ENCODE measurements at places on chromosomes 13 and 19. TPM values are rescaled to one million over a fixed set of nuclear protein-coding genes. Genes with fewer than 3 reads are reported as not detected.

AMER2 gene
- total RNA-seq: not detected

OCEL1 gene
- 20.5 TPM for total RNA-seq

NCR1 gene
- not detected for total RNA-seq

OR7D2 gene
- not detected for total RNA-seq

ZNF490 gene
- total RNA-seq: 7.1 TPM

NBEA gene
- total RNA-seq: 3.8 TPM

GNG8 gene
- not detected for total RNA-seq

SLC27A1 gene
- total RNA-seq: 3.0 TPM

ZNF546 gene
- 2.4 TPM for total RNA-seq

MBD3L1 gene
- total RNA-seq: not detected

GRCh38 chr13:105087945-105088344, 1447.5 kb downstream of the EFNB2 start:
- H3K36me3 ChIP-seq: no peaks in the 10 kb centered on the region
- no peaks in the 10 kb centered on the region for H3K4me1 ChIP-seq
- no peak overlapping the region for H3K27ac ChIP-seq

- no peak overlapping the region for H3K27ac ChIP-seq
- H3K27me3 ChIP-seq: peaks cover 3% of the 10 kb centered on the region
- no peak for DNase-seq
- no peaks in the 10 kb centered on the region for H3K36me3 ChIP-seq
- H3K4me3 ChIP-seq: no peak overlapping the region
Observed at GRCh38 chr13:112182846-112183531, 116.0 kb downstream of the SOX1 start.

GRCh38 chr13:102779436-102780159, 6.0 kb upstream of the TEX30 start:
- peaks cover 15% of the 10 kb centered on the region for H3K4me1 ChIP-seq
- no peaks in the 10 kb centered on the region for H3K36me3 ChIP-seq
- H3K27ac ChIP-seq: peak overlapping the region; percentile 26

DNA sequence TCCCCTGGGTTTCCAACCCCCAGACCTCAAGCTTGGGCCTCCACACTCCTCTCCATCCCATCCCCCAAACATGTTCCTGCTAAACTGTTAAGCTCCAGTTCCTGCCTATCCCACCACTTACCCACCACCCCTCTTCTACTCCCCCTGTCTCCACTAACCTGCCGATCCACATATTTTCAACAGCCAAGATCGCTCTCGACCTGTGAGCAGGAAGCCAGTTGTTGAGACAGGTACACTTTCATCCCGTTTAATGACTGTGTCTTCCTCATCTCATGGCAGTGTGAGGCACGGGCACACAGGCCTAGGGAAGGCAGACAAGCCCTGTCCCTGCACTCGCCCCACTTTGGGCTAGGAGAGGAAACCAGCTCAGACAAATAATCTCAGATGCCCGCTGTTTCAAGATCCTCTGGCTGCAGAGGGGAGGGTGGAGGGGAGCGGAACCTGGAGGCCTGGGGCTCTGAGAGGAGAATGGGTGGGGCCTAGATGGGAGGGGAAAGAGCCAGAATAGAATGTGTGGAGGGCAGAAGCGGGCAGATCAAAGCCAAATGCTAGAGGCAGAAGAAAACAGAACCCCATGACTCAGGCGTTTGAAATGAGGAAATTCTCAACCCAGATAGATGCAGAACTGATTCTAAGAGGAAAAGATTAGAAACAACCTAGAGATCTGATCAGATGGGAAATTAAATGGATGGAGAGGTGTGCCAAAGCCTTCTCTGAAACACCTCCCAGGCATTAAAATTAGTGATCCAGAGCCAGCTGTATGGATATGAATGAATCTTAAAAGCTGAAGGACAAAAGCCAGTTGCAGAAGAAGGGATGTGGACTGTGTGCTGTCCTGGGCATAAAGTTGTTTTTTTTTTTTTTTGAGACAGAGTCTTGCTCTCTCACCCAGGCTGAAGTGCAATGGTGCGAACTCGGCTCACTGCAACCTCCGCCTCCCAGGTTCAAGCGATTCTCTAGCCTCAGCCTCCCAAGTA, 16.9 kb upstream of the CYP2S1 start:
- peaks cover 23% of the 10 kb centered on the region for H3K4me1 ChIP-seq
- H3K27me3 ChIP-seq: no peaks in the 10 kb centered on the region
- H3K36me3 ChIP-seq: no peaks in the 10 kb centered on the region

DNA sequence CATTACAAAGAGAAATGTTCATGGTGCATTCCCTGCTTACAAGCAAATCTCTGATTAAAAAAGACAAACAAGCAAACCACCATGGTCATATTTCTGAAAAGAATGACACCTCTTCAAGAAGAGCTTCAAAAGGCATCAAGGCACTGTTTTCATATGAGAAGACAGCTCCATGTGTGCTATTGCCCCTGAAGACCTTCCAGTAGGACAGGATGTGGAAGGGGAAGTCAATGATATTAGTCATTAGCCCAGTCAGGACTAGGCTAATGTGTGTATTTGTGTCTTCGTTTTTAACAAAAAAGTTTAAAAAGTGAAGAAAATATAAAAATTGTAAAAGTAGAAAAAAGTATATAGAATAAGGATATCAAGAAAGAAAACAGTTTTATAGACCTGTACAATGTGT, 534.7 kb upstream of the ARGLU1 start:
- no peak overlapping the region for H3K4me3 ChIP-seq
- no peak overlapping the region for H3K27ac ChIP-seq
- H3K4me1 ChIP-seq: no peaks in the 10 kb centered on the region
- no peaks in the 10 kb centered on the region for H3K36me3 ChIP-seq

- no peaks in the 10 kb centered on the region for H3K27me3 ChIP-seq
- DNase-seq: no peak
- H3K4me1 ChIP-seq: no peaks in the 10 kb centered on the region
- H3K27ac ChIP-seq: no peak overlapping the region
- no peak overlapping the region for H3K4me3 ChIP-seq
Observed at GRCh38 chr13:80740071-80740470, 399.1 kb upstream of the SPRY2 start.

DNA sequence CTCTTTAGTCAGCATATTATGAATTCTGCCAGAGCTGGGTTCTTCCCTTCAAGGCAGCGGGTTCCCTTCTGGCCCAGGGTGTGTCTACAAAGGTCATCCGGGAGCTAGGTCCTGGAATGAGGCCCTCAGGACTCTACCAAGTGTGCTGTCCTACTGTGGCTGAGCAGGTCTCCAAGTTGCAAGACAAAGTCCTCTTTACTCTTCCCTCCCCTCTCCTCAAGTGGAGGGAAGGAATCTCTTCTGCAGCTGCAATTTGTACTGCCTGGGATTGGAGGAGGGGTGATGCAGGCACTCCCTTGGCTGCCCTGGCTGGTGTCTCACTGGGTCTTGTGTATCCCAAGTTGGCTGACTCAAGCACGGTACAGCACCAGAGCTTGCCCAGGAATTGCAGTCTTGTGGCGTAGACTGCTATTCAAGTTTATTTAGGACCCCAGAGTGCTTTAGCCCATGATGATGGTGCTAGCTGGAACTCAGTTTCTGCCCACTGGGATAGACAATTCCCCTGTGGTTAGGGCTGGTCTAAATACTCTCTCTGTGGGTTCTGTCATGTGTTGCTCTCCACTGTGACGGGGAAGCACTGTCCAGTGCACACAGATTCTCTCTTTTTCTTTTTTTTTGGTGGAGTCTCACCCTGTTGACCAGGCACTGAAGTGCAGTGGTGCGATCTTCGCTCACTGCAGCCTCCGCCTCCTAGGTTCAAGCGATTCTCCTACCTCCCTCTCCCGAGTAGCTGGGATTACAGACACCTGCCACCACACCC, 28.5 kb downstream of the RFC3 start:
- H3K36me3 ChIP-seq: no peaks in the 10 kb centered on the region
- no peak overlapping the region for H3K27ac ChIP-seq
- H3K4me3 ChIP-seq: no peak overlapping the region
- H3K4me1 ChIP-seq: no peaks in the 10 kb centered on the region
- H3K27me3 ChIP-seq: no peaks in the 10 kb centered on the region
- DNase-seq: no peak

DNA sequence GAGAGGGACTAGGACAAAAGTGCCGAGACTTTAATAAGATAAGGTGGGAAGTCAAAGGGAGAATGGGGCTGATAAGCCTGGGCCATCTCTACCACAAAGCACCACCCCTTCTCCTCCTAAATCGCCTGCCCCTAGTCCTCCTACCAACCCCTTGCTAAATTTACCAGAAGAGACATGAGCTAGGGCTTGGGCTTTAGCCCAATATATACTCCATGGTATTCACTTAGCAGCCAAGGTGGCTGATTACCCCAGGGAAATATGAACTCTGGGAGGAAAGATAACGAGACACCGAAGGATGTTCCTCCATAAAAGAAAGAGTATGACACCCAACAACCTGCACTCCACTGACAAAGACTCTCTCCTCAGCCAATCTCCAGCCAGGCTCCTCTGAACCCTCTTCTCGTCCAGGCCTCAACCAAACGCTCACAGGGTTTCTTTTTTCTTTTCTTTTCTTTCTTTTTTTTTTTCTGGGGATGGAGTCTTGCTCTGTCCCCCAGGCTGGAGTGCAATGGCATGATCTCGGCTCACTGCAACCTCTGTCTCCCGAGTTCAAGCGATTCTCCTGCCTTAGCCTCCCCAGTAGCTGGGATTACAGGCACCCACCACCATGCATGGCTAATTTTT, 610.2 kb downstream of the UQCRFS1 start:
- H3K36me3 ChIP-seq: no peaks in the 10 kb centered on the region
- no peak overlapping the region for H3K4me3 ChIP-seq
- H3K27ac ChIP-seq: no peak overlapping the region
- no peaks in the 10 kb centered on the region for H3K27me3 ChIP-seq
- no peak for DNase-seq

- H3K4me1 ChIP-seq: peaks cover 77% of the 10 kb centered on the region
- no peaks in the 10 kb centered on the region for H3K27me3 ChIP-seq
- no peak for DNase-seq
- H3K27ac ChIP-seq: no peak overlapping the region
Observed at GRCh38 chr19:3509566-3509989, 3.5 kb downstream of the FZR1 start.

DNA sequence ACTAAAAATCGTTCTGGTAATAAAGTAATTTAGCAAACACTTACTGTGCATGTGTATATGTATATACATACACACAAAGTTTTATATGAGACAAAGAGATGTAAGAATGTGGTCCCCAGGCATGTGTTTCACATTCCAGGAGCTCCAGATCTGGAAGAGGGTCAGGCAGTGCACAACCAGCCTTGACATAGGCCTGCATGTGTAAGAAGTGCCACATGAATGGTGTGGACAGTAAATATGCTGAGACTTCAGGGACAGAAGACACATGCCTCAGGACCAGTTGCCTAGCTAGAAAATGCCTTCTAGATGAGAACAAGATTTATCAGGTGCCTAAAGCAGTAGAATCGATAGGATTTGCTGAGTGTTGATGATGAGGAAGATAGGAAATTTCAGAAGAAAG, 76.4 kb downstream of the FRY start:
- no peaks in the 10 kb centered on the region for H3K27me3 ChIP-seq
- no peak for DNase-seq
- peaks cover 3% of the 10 kb centered on the region for H3K4me1 ChIP-seq
- no peak overlapping the region for H3K4me3 ChIP-seq
- no peak overlapping the region for H3K27ac ChIP-seq

DNA sequence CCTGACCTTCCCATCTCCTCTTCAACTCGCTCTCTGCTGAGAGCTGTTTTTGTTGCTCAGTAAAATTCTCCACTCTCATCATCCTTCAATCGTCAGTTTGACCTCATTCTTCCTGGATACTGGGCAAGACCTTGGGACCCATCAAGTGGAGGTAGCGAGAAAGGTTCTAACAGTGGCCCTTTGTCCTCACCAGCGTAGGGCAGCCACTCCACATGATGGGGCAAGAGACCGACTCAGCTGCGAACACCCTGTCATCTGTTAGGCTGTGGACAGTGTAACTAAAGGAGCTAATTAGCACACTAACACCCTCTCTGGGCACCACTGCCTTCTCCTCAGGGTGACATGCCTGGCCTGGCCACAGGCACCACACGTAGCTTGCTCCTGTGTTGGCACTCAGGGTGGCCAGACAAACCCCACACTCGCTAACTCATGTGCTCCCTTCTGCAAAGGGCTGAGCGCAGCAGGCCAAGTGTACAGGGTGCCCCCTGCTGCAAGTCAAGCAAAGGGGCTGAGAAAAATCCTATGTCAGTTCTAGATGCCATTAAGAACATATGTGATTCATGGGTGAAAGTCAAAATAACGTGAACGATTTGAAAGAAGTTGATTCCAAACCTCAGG, 1216.0 kb downstream of the SLITRK5 start:
- H3K27ac ChIP-seq: no peak overlapping the region
- H3K36me3 ChIP-seq: no peaks in the 10 kb centered on the region

GRCh38 chr19:1000591-1001537, 645 bp downstream of the GRIN3B start:
- H3K36me3 ChIP-seq: no peaks in the 10 kb centered on the region
- peaks cover 31% of the 10 kb centered on the region for H3K4me1 ChIP-seq
- H3K27ac ChIP-seq: no peak overlapping the region
- peaks cover 30% of the 10 kb centered on the region for H3K27me3 ChIP-seq
- DNase-seq: no peak

GRCh38 chr13:26771796-26772195, 11.2 kb upstream of the GPR12 start:
- H3K4me3 ChIP-seq: no peak overlapping the region
- no peaks in the 10 kb centered on the region for H3K27me3 ChIP-seq
- H3K27ac ChIP-seq: no peak overlapping the region
- no peak for DNase-seq
- H3K36me3 ChIP-seq: no peaks in the 10 kb centered on the region

- DNase-seq: peak; percentile 53
- H3K36me3 ChIP-seq: peaks cover 19% of the 10 kb centered on the region
- H3K27me3 ChIP-seq: no peaks in the 10 kb centered on the region
- H3K27ac ChIP-seq: peak overlapping the region; percentile 47
- H3K4me3 ChIP-seq: peak overlapping the region; percentile 0
Observed at GRCh38 chr19:38693380-38694223, 46.2 kb downstream of the ACTN4 start.

DNA sequence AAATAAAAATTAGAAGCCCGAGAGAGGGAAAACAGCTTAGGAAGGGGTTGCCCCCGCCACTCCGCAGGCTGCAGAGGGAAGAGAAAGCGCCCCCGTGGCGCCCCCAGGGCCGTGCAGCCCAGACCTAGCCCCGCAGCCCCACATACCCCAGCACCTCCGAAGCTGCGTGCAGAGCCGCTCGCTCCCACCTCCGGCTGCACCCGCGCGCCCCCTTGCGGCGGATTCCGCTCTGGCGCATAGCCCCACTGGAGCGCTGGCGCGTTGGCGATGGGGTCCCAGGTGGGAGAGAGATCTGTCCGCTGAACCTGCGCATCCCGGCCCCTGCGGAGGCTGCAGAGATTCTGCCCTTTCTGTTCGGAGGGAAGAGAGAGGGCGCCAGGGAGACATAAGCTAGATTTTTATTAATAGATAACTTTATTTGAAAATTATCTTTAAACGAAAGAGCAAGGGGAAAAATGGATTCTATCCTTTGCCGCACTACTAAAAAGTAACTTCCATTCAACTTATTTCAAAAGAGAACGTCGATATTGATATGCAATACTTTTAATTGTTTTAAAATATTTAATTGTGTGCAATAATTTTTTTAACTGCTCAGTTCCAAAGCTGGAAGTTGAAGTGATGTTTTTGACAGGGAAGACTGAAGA, 11.7 kb upstream of the CLN5 start:
- H3K4me3 ChIP-seq: peak overlapping the region; percentile 16
- no peak overlapping the region for H3K27ac ChIP-seq
- no peaks in the 10 kb centered on the region for H3K36me3 ChIP-seq

GRCh38 chr13:66154354-66154753, 1075.8 kb downstream of the PCDH9 start:
- no peak overlapping the region for H3K27ac ChIP-seq
- H3K4me1 ChIP-seq: no peaks in the 10 kb centered on the region
- H3K4me3 ChIP-seq: no peak overlapping the region
- no peaks in the 10 kb centered on the region for H3K27me3 ChIP-seq
- H3K36me3 ChIP-seq: no peaks in the 10 kb centered on the region
- no peak for DNase-seq
